ENCODE measurements at places on chromosomes 4 and X.

DNA sequence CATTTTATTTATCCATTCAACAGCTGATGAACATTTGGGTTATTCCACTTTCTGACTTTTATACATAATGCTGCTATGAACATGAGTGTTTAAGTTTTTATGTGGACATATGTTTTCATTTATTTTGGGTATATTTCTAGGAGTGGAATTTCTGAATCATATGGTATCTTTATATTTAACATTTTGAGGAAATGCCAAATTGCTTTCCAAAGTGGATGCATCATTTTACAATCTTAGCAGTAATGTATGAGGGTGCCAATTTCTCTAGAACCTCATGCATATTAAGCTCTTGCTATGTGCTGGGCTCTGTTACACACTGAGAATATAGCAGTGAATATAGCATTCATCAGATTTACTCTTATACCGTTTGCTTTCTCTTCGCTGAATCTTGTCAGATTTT, 983.7 kb downstream of the STIM2 start:
- no peak for DNase-seq

GRCh38 chr4:76965866-76966579, 16.5 kb downstream of the SEPTIN11 start:
- DNase-seq: no peak

DNA sequence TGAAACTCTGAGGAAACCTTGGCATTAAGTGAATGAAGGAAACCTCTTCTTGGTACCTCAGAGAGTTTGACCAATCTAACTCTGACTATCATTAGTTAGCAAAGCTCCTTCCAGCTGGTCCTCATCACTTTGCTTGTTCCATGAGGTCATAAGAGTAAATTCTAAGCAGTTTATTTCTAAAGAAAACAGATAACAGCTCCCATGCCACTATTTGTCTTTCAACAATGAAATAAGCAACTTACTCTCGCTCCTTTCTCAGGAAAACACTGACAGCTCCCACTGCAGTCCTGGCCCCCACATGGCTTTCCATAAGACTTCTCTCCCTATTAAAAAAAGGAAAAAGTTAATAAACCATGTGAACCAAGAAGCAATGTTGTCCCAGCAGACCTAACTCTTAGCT, 127.7 kb downstream of the COL4A6 start:
- DNase-seq: no peak

- DNase-seq: no peak
Measured at GRCh38 chrX:43973249-43974099, at the start of gene NDP. Gene NDP, minus strand, starts transcription at chrX:43973390. Its CDS starts 14,745 bp downstream, at chrX:43958645.

DNA sequence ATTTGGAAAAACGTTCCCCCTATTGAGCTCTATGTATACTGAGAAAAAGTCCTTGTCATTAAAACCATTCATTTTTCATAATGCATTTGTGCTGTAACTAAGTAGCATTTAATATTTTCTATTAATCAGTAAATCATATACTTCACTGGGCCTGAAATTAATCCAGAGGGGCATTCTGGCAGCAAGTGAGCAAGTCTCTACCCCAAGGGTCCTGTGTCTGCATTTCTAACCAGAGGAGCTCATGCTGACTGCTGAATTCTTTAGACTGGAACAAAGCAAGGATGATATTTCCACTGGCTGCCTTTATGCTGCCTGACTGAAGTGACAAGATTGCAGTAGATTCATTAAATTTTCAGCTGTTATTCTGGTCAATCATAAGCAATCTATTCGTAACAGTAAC, 246.5 kb downstream of the SLITRK2 start:
- no peak for DNase-seq

- no peak for DNase-seq
Measured at GRCh38 chrX:96713303-96713702, 28.7 kb downstream of the DIAPH2 start.

DNA sequence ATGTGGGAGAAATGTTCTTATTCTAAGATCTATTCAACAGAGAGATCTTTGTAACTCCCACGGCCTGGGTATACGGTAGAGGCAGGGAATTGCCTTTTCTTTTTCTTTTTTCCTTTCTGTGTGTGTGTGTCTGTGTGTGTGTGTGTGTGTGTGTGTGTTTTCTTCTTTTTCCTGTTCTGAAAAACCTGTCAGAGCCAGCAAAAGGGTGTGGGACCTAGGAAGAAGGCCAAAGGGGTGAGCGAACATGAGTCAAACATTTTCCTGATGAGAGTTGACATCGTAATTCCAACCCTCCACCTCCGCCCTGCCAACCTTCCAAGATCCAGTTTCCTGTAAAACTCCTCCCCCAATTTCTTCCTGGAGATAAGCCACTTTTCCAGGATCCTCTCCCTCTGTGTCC, 2.8 kb upstream of the CHIC2 start:
- DNase-seq: no peak

GRCh38 chr4:71026086-71026485, 32.6 kb downstream of the DCK start:
- no peak for DNase-seq

- no peak for DNase-seq
Measured at GRCh38 chrX:21700275-21700674, 42.1 kb upstream of the KLHL34 start.

- no peak for DNase-seq
Measured at GRCh38 chr4:159639671-159640323, 536.9 kb downstream of the RAPGEF2 start.

DNA sequence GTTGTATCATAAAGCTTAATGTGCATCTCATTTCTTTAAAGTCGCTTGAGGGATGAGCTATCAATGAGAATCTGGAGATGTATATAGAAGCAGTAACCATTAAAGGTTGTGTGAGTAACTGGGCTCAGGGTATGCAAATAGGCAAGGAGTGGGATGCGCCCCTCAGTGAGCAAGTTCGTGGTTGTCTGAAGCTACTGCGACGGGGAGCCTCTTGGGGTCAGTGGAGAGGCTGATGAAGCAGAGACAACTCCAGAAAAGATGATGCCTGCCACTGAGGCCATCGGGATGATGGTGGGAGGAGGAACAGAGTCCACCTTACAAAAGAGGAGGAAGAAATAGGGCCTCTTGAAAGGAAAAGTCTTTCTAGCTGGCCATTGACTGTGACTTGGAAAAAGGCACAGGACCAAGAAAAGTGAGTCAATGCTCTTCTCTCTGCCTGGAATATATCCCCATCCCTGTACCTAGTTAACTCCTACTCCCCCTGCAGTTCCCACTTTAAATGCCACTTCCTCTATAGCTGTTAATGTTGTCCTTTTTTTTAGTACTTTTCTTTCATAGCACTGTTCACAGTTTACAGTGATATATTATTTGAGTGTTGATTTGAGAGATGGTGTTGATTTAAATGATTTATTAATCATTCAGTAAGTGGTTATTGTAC, 51.4 kb upstream of the LSM6 start:
- DNase-seq: peak; percentile 19

- DNase-seq: no peak
Measured at GRCh38 chr4:185645403-185645802, 110.1 kb upstream of the PDLIM3 start.

DNA sequence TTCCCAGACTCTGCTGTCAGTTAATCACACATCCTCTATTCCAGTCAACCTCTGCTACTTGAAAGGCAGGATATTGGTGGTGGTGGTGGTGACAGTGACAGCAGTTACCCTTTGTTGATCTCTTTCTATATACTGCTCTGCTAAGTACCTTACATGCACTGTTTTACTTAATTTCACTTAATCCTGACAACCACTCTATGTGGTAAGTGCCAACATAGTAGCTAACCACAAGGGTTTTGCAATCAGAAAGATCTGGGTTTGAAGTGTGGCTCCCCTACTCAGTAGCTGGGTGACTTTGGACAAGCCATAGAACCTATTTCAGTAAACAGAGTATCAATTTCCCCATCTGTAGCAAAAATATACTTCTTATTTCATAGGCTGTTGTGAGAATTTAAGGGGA, 24.2 kb upstream of the F9 start:
- DNase-seq: no peak

- no peak for DNase-seq
Measured at GRCh38 chrX:10146346-10146745, 10.4 kb upstream of the CLCN4 start.

DNA sequence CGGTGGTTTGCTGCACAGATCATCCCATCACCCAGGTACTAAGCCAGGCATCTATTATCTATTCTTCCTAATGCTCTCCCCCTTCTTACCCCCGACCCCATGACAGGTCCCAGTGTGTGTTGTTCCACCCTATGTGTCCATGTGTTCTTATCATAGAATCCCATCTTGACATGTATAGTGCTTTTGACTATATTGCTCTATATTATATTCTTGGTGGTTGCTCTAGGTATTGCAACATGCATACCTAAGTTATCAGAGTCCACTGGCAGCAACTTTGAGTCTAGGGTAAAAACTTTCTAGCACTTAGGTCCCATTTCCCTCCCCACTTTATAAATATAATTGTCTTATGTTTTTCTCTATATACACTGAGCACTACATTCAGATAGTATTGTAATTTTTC, 170.3 kb downstream of the TBX22 start:
- DNase-seq: no peak

DNA sequence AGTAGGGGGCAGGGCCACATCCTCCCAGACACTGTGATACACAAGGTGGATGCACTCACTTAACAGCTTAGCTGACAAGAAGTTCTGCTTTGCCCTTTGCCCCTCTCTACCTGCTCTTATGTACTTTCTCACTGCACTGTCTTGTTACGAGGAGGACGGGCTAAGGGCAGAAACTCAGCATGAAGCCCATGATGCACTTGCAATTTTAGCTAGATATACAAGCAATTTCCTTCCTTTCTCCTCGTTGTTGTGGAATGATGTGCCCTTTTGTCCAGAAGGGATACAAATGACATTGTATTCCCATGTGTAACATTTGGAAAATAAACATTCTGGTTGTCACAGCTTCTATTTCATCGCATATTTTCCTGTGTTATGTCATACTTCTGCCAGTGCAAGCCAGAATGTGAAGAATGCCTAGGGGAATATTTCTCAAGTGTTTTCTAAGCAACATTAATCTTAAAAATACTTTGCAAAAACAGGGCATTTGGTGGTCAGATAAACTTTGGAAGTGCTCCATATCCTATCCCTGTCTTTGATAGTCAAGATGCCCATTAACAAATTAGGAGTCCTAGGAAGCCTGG, 47.2 kb downstream of the MAOA start:
- no peak for DNase-seq

DNA sequence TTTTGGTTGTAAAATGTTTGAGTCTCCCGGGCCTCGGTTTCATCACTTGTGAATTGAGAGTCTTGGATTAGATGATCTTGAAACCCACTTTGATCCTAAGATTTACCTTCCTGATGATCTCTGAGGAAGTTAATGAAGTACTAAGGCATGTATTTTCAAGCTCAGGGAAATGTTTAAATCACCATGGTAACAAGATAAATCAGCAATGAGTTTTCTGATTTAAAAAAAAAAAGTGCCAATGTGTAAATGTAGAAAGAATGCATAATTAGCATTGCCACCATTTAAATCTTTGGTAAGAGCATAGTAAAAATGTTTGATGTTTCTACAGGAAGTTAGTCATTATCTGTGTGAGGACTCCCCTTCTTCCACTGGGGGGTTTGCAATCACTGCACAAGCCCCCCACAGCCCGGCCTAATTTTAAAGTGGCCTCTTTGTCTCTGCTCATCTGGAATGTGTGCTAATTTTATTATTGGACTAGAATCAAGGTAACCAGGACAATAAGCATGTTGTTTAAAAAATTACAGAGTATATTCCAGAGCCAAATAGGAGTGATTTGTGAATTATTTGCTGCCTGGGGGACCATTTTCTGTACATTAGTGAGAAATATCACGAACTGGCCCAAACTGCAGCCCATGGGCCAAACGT, 93.6 kb downstream of the SLC34A2 start:
- no peak for DNase-seq

DNA sequence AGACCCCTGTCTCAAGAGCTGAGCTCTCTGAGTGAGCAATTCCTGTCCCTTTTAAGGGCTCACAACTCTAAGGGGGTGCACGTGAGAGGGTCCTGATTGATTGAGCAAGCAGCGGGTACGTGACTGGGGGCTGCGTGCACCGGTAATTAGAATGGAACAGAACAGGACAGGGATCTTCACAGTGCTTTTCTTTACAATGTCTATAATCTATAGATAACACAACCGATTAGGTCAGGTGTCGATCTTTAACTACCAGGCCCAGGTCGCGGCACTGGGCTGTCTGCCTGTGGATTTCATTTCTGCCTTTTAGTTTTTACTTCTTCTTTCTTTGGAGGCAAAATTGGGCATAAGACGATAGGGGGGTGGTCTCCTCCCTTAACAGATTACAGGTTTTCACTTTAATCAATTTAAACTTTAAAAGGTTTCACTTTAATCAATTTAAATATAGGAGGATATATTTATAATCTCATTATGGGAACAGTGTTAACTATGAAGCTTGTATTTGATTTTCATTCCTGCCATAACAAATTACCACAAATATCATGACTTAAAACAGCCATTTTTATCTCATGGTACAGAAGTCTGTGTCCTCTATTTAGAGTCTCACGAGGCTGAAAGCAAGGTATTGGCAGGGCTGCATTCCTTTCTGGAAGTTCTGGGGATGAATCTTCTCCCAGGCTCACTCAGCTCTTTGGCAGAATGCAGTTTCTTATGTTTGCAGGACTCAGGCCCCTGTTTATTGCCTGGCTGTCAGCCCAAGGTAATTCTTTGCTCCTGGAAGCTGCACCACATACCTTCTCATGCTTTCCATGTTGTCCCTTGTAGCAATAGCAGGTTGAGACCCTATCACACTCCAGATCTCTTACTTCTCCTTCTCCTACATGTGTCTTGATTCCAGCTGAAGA, 5.2 kb downstream of the SPATA4 start:
- no peak for DNase-seq

DNA sequence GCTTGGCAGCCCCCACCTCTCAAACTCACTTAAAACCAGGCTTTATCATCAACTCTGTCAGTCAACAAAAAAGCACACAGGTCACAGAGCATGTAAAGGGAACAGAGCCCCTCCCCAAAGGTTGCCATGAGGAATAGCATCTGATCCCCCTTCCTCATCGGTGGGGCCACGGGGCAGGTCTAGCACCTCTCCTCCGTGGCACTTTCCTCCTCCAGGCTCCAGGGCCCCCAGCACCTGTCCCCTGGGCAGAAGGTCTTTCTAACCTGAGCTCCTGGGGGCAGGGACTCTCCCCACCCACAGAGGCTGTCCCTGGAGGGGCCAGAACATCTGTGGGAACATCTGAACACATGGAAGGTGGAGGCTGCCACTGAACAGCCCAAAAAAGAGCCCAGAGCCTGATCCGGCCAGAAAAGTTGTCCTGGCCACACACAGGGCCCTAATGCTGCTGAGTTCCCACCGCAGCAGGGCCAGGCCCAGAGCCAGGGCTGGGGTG, 65.7 kb downstream of the ZFYVE28 start:
- DNase-seq: no peak
